ENCODE measurements at places on chromosomes 1 and 21.

DNA sequence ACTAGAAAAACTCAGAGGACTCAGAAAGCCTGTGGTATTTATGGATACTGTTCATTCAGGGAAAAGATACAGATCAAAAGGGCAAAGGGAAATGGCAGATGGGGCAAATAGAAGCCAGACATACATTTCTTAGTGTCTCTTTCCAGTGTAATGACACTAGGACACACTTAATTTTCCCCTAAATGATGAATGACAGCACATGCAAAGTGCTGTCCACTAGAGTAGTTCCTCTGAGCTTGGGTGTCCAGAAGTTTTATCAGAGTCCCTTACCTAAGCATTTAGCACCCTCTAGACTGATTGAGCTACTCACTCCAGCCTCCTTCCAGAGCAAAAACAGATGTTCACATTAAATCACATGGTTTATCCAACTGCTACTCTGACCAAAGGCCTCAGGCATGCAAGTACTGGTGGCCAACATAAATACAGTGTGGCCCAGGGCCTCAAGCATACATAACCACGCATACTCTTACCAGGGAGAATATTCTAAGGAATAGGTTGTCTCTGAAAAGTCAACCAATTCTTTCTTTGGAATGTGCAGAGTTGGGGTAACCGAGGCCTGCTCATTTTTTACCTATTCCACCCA, 166.9 kb downstream of the NCAM2 start:
- no peak for DNase-seq

GRCh38 chr1:230226007-230226800, 159.2 kb downstream of the GALNT2 start:
- DNase-seq: no peak

DNA sequence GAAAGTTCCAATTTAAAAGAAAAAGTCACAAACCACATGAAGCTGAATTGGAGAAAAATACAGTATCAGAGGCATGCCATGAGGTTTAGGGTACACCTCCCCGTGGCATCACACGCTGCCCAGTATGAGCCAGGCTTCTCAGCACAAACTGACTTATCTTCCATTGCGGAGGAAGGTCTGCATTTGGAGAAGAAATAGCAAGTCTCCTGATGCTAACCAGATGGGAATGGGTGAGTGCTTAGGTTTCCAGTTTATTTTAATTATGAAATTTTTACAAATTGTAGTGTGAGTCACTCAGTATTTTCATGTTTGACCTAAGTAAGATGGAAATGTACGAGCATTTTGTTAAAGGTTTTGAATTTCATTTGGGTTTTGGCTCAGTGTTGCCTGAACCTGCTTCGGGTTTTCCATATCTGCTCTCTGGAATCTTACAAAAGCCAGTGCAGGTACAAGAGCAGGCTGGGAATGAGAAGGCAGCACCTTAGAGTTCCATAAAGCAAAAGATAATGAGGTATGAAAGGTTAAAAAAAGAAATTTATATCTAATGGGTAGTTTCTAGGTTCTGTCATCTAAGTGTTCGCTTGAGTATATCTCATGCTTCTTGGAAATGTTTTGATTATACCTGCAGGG, 213.9 kb downstream of the PATJ start:
- no peak for DNase-seq

GRCh38 chr1:109644670-109645069, 11.2 kb upstream of the GSTM4 start:
- DNase-seq: no peak

- no peak for DNase-seq
Measured at GRCh38 chr1:99595441-99595840, 50.5 kb upstream of the PALMD start.

DNA sequence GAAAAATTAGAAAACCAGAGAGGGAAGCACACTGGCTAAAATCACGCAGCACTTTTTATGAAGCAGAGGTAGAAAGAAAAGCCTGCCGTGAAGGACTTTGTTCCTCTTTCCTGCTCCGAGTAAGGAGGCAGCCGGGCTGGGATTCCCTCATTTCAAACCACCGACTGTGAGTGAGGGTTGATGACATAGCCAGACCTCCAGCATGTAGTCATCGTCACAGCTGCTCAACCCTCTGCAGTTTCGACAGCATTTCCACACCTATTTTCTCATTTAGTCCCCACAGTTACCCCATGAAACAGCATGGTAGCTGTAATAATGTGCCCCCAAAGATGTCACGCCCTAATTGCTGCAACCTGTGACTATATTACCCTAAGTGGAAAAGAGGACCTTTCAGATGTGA, 35.3 kb downstream of the FCRL5 start:
- DNase-seq: no peak

DNA sequence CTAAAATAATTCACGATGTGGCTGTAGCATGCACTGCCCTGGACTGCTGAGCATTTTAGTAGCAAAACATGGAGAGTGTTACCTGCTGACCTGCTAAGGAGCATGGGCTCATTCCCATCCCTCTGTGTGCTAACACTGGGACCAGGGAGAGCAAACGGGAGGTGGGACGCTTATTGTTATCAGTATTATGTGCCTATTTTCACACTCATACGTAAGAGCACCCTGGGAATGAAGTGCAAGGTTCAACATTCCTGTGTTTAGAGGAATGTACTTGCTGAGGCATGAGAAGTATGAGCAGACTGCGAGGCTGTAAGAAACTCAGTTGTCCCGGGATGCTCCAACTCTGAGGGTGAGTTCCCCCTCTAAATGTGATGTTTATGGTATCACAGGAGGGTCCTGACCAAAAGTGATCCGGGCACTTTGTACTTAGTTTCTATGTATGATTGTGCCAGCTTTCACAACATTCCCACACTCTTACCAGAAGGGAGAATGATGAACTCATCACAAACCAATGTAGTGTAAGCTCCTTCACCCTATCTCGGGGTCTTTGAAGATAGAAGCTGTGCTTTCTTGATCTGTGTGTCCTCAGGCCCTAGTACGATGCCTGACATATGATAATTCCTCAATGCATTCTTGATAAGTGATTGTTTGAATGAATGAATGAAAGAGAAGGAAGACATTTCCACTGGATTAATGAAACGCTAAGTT, 164.8 kb downstream of the KCNJ6 start:
- no peak for DNase-seq

GRCh38 chr1:145980457-145980994, 15.9 kb downstream of the TXNIP start:
- no peak for DNase-seq

DNA sequence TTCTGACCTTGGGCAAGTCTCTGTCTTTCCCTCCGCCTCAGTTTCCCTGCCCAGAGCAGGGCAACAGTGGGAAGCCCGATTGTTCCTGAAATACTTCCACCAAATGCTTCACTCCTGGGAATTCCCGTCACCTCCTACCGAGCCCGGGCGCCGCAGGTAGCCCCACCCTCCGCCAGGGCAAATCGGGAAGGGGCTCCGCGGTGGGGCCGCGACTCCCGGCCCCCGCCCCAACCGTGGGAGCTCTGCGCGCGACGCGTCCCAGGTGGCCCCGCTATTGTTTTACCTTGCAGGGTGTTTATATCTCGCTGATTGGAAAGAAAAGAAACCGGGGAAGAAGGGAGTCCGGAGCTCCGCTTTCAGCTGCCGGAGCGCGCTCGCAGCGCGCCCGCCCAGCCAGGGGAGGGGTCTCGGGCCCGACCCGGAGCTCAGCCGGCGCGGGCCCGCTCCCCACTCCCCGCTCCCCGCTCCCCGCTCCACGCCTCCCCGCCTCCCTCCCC, 407 bp downstream of the IGSF3 start:
- DNase-seq: no peak

DNA sequence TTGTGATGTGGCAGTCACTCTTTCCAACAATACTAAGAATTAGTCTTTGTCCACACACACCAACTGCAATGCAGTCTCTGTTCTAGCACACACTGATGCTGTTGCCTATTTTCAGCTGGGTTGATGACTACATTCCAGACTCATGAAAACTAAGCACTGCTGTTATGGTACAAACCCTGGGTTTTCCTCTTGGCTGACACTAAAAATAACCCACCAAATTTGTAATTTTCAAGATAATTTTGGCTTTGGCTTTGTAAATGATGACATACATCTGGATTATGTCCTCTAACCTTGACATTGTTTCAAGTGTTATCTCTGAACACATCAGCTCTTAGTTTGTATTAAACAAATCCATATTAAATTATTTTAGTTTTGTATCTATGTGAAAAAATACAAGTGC, 444.8 kb downstream of the PTPRC start:
- no peak for DNase-seq

- DNase-seq: no peak
Measured at GRCh38 chr1:62962901-62963776, 179.2 kb downstream of the ATG4C start.

DNA sequence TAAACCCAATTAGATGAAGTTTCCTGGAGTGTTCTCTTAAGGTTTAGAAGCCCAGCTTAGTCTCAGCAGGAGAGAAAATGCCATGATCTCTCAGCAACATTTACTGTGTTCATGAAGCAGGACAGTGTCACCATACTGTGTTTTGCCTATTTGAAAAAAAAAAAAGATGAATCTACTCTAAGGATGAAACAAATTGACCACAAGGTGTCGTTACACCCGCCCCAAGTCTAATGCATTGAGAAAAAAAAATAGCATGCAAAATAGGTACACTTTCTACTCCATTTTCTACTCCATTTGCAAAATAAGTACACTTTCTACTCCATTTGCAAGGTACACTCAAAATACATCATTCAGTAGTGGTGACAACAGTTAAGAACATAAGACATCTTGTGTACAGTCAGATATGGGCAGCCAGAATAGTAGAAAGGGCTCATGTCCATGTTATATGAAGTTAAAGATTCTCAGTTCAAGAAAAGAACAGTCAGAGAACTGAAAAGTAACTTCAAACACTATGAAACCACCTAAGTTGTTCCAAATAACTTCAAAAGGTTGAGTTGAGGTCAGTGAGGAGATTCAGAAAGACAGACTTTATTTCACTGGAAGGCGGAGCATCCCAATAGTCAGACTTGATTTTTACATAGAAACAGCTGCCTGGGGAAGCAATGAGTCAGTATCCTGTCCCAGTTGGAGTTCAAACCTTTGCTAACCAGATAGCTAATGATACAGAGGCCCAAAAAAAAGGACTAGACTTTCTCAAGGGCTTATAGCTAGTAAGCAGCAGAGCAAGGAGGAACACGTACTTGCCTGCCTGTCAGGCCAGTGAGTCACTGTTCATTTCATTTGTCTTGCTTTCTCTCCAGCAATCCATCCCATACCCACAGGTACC, 13.3 kb downstream of the PLPPR5 start:
- no peak for DNase-seq

GRCh38 chr1:66446261-66447001, 87.5 kb upstream of the SGIP1 start:
- no peak for DNase-seq

- DNase-seq: no peak
Measured at GRCh38 chr1:96554364-96554763, 167.2 kb upstream of the PTBP2 start.

GRCh38 chr1:156106624-156107488, 7.7 kb upstream of the LMNA start:
- DNase-seq: no peak

- no peak for DNase-seq
Measured at GRCh38 chr1:156502894-156503697, 2.5 kb upstream of the MEF2D start.

DNA sequence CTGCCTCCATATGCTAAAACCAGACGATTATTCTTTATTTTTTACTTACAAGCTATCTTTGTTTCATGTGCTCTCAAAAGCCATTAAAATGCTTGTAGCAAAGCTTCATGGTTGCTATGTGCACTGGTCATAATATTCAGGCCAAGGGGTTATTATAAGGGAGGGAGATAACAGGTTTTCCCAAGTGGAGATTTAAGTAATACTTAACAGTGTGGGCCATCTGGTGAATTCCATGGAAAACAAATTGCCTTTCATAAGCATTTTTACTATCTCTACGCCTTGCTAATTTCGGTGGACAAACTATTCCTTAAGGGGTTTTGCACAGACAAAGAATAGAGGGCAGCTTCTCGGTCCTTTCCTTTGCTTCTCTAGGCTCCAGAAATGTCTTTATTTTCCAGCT, 137.8 kb downstream of the NUF2 start:
- no peak for DNase-seq

DNA sequence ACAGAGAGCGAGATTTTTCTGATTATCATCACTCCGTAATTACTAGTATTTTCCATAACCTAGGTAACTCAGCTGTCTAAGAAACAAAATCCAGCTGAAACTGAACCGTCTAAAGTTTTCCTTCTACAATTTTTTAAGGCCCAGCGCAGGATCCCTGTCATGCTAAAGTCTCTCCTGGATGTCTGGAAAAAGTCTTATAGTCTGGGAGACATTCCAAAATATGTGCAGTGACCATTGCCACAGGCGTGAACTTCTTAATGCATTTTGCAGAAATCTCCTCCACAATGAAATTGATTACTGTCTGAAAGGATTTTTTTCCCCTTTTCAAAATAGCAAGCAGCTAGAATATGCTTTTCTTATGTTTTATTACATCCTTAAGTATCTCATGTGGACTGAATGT, 209.3 kb upstream of the C1orf105 start:
- DNase-seq: no peak

- no peak for DNase-seq
Measured at GRCh38 chr1:223219846-223220610, 77.0 kb upstream of the TLR5 start.

GRCh38 chr1:92958203-92958970, 2.9 kb downstream of the DIPK1A start:
- no peak for DNase-seq

DNA sequence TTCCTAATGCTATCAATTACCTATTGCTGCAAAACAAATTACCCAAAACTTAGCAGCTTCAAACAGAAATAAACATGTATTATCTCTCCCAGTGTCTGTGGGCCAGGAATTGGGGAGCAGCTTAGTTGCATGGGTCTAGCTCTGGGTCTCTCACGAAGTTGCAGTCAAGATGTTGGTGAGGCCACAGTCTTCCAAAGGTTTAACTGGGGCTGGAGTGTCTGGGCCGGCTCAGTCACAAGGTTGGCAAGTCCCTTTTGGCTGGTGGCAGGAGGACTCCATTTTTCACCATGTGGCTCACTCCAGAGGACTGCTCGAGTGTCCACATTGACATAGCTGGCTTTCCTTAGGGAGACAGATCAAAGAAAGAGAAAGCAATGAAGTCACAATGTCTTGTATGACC, 5.0 kb upstream of the LRP8 start:
- no peak for DNase-seq

- DNase-seq: no peak
Measured at GRCh38 chr1:6330410-6330911, 63.1 kb downstream of the ACOT7 start.

- DNase-seq: no peak
Measured at GRCh38 chr1:160614410-160614809, 32.4 kb downstream of the SLAMF1 start.

GRCh38 chr21:34967509-34968289, 81.4 kb downstream of the RUNX1 start:
- DNase-seq: no peak

GRCh38 chr1:85943526-85943925, 213.0 kb downstream of the COL24A1 start:
- DNase-seq: no peak

DNA sequence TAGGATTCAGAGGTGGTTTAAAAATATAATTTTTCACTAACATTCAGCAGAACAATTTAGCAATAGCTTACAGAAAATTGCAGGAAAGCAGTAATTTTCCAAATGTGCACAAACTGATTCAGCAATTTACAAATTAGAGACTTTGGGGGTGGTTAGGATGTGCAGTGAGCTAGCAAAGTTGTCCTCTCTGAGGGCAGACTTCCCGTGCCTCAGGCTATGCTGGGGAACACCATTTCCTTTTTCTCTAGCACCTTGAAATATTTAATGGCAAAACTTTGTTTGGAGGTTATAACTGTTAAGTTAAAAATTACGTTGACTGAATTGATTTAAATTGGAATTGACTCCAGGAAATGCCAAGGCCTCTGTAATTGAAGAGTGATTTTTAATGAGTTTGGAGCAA, 258.9 kb downstream of the PTBP2 start:
- DNase-seq: no peak

- no peak for DNase-seq
Measured at GRCh38 chr1:18201997-18202719, 94.6 kb downstream of the IGSF21 start.

Data from stimulated activated CD8-positive, alpha-beta memory T cell treated with anti-CD3 and anti-CD28 coated beads, Interleukin-15, amount 100 ng/mL, for 4 hours (primary cell).